Heart right ventricle (tissue), 16 donors: ENCODE measurements at places on chromosomes 7 and 10. TPM values are rescaled to one million over a fixed set of nuclear protein-coding genes. Genes with fewer than 3 reads are reported as not detected.

DNA sequence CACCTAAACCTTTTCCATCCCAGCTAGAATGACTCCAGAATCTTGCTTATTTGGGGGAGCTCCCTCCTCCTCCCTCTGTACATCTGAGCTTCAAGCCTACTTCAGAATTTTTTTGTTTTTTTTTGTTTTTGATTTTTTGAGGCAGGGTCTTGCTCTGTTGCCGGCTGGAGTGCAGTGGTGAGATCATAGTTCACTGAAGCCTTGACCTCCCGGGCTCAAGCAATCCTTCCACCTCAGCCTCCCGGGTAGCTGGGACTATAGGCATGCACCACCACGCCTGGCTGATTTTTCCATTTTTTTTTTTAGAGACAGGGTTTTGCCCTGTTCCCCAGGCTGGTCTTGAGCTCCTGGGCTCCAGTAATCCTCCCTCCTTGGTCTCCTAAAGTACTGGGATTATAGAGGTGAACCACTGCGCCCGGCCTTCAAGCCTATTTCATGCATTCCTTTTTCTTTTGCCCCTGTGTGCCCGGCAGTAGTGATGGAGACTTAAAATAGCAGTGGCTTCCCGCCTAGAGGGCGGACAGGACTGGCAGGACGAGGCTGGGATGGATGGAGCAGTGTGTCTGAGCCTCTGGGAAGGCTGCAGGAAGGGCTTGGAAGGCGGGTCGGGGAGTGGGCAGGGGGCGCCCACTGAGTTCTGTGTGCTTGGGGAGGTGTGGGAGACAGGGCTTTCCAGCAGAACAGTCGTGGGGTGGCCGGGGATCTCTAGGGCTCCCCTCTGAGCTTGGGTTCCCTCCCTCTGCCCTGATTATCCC lies 8.8 kb downstream of the CUX1 start:
- DNase-seq, result no peak

DNA sequence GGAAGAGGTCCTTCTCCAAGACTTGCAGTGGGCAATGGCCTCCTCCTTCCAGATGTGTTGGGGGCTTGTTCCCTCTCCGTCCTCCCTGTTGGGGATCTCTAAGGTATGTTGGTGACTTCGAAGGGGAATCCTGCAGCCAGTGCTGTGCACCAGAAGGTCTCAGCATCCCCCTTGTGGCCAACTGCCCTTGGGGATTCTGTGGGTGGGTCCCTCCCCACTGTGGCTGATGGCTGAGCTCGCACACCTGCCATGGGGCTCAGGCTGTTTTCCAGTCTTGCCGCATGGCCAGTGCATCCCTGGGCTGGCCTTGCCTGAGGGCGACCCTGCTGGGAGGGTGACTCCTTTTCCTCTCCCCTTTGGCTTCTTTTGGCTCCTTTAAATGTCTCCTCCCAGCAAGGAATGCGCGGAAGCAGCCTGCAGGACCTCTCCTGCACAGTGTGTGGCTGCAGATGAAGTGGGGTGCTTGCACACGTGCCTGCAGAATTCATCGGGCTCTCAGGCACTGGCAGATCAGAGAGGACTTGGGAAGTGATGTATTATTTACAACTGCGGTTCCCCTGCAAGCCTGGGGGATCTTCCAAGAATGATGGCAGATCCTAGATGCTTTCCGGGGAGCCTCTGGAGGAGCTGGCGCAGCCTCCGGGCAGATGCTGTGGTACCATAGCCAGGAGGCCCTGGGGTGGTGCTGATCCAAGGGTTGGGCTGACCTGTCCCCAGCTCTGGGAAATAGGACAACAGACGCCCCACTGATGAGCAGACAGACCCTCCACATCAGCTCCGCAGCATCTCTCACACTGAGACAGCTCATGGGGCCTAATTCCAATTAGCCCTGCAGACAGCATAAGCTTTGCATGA lies 410.0 kb downstream of the TCERG1L start:
- no peak for DNase-seq

- DNase-seq, result no peak
These were observed 12.0 kb upstream of the SVOPL start for GRCh38 chr7:138713191-138713590.

DNA sequence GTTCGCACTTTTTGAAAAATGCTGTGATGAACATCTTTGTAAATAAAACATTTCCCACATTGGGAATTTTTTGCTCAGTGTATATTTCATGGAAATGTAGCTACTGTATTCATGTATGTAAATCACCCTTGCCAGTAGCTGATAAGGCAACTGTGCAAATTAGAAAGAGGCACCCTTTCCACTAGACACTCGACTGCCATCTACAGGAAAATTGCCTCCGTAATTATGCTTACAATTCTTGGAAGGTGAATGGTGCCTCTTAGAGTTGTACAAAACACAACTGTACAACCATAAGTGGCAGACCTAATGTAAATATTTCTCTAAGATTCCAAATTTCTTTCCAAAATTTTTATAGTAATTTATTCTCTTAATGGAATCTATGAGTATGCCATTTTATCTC lies 491.7 kb downstream of the CCSER2 start:
- no peak for DNase-seq

DNA sequence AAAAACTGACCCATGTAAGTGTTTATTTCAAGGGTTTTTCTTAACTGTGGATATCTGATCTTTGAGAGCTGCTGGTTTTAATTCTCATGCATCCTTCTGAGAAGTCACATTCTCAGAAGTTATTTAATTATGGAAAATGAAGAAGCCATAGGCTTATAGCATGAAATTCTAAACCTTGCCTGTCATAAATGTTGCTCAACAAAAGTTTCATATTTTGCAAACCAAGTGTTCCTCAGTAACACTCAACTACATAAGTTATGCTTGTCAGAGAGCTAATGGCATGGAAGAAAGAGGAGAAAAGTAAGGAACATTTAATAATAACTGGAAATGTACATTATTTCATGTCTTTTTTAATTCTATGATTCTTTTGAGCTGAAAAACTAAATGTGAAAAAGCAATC lies 78.6 kb upstream of the MPP7 start:
- no peak for DNase-seq

GRCh38 chr10:58696736-58697135 lies 184.1 kb downstream of the BICC1 start:
- no peak for DNase-seq

DNA sequence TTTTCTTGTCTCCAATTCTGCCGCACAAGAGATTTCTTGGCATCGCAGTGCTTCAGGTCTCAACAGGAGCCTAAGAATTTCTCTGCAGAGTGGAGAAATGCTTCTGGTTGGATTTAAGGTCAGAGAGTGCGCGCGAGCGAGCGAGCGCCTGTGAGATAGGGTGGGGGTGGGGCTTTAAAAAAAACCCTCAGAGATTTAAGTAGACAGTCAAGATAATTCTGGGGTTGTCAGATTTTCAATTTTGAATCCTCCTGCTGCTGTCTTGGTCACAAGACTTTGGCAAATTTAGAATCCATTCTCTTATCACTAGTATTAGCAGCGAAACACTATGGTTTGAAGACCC lies 49.7 kb downstream of the CPEB3 start:
- DNase-seq, result peak; percentile 28

GRCh38 chr10:119159332-119159731 lies 6.2 kb downstream of the SFXN4 start:
- DNase-seq, result no peak

DNA sequence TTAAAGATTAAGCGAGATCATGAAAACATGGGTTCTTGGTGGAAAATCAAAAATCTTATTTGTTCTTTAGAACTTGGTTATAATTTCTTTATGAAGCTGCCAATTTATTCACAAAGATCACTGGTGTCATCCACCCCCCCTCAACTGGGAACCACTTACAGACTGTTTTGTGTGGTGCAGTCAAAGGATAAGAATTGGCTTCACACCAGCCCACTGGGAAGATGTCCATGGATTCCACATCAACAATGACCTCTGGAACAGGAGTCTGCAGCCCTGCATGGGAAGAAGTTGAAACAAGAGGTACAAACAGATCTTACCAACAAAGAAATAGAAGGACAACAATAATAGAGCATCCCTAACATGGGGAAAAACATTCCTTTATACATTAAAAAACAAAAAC lies 205.2 kb downstream of the SFMBT2 start:
- peak; percentile 51 for DNase-seq

GRCh38 chr10:30833628-30833970 lies 198.1 kb downstream of the ZNF438 start:
- DNase-seq, result no peak

- no peak for DNase-seq
These were observed 12.0 kb upstream of the RASSF4 start for GRCh38 chr10:44947371-44948152.

- no peak for DNase-seq
These were observed 730.0 kb upstream of the VSTM2A start for GRCh38 chr7:53812135-53812534.

GRCh38 chr10:121722665-121723064 lies 124.4 kb upstream of the FGFR2 start:
- DNase-seq, result no peak

DNA sequence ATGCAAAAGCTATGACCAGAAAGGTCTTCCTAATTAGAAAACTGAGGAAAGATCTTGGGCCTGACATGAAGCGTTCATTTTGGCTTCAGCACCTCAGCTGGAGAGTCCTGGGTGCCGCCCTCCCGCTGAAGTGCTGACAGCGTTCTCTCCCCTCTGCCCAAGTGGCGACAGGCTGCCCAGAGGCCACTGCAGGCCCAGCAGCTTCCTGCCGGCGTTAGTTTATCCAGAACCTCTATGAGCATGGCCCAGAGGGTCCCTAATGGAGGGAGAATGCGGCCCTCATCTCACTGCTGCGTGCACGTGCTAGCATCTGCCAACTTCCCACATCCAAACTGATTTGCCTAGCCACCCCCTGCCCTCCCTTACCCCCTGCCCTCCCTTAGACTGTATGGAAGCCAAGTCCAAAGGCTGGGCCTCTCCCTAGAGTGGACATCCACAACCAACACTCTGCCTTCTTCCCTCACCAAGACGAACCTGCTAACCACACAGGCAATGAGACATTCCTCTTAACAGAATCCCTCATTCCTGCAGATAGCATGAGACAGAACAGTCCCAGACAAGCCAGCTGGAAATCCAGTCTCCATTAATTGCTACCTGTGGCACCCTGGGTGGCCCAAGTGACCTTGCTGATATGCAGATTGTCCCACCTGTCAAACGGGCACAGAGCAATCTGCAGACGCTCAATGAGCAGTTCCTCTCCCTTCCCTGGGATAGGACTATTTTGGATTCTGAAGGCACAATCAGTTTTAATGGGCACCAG lies 108.4 kb downstream of the C10orf90 start:
- no peak for DNase-seq

GRCh38 chr7:147605323-147605722 lies 985.2 kb upstream of the C7orf33 start:
- DNase-seq, result no peak

- DNase-seq, result no peak
These were observed 90.9 kb downstream of the AOAH start for GRCh38 chr7:36633377-36633776.

- no peak for DNase-seq
These were observed 3.7 kb downstream of the NAMPT start for GRCh38 chr7:106281127-106281526.

GRCh38 chr7:77944183-77945182 lies 145.9 kb downstream of the PHTF2 start:
- no peak for DNase-seq

CLCN1 gene
- total RNA-seq, result not detected

USP54 gene
- total RNA-seq, result 19.4 TPM

AZGP1 gene
- 75.9 TPM for total RNA-seq

MLXIPL gene
- total RNA-seq, result 5.4 TPM

PDE6C gene
- not detected for total RNA-seq

VWA2 gene
- total RNA-seq, result not detected

ZNF727 gene
- 2.9 TPM for total RNA-seq

SH2B2 gene
- 1.3 TPM for total RNA-seq
